ENCODE measurements at places on chromosomes 6 and 20. TPM values are rescaled to one million over a fixed set of nuclear protein-coding genes. Genes with fewer than 3 reads are reported as not detected.

DNA sequence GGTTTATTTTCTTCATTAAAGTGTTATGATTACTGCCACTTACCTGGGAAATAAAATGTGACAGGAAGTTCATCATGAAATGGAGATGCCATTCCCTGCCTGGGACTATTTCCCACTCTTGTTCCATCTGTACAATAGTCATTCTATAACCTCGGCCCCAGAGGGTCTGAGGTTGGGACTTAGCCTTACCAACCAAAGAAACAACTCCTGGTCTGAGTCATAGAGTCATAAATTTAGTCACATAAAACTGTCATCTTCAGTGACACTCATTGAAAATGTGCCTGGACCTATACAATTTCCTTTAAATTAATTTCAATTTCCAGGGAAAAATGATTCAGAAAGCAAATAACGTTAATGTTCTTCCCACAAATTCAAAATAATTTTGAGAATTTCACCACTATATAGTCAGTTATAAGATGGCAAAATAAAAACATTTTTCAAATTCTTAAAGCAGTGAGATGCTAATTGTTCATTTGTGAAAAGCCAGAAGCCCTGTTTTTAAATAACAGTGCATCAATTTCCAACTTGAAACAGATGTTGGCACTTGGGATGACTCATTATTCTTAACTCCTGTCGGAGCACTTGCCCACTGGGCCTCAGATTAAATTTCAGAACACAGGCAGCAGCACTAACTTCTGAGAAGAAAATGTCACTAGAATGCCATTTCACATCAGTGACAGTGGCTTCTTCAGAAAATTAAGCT is 201.2 kb upstream of the SMLR1 start:
- no peaks in the 10 kb centered on the region for H3K36me3 ChIP-seq
- H3K4me1 ChIP-seq = no peaks in the 10 kb centered on the region
- no peaks in the 10 kb centered on the region for H3K27me3 ChIP-seq
- H3K27ac ChIP-seq = no peak overlapping the region
- no peak for DNase-seq

DNA sequence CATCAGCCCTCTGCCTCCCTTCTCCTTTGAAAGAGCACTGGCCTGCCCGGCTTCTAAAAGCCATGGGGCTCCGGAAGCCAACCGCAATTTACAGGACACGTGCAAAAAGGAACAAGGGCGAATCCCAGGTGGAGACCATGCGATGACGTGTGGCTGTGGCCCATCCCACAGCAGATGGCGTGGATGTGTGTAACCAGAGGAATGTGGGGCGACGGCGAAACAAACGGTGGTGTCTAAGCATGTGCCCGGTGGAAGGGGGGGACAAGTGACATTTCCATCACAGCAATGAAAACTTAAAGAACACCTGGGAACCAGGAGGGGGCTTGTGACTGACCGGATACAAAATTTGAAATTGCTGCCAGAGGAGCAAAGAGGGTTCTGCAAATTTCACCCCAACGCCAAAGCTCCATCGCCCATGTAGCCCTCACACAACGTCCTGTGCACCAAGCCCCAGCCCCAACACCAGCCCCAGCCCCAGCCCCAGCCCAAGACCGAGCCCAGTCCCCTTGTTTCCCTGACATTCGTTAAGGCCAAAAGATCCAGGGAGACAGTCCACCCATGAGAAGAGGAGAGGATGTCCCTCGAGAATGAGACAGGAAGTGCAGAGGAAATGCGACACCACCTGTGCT is 159.7 kb upstream of the ZNF337 start:
- H3K27me3 ChIP-seq = peaks cover 27% of the 10 kb centered on the region
- DNase-seq = no peak
- H3K4me1 ChIP-seq = peaks cover 14% of the 10 kb centered on the region
- H3K36me3 ChIP-seq = no peaks in the 10 kb centered on the region

DNA sequence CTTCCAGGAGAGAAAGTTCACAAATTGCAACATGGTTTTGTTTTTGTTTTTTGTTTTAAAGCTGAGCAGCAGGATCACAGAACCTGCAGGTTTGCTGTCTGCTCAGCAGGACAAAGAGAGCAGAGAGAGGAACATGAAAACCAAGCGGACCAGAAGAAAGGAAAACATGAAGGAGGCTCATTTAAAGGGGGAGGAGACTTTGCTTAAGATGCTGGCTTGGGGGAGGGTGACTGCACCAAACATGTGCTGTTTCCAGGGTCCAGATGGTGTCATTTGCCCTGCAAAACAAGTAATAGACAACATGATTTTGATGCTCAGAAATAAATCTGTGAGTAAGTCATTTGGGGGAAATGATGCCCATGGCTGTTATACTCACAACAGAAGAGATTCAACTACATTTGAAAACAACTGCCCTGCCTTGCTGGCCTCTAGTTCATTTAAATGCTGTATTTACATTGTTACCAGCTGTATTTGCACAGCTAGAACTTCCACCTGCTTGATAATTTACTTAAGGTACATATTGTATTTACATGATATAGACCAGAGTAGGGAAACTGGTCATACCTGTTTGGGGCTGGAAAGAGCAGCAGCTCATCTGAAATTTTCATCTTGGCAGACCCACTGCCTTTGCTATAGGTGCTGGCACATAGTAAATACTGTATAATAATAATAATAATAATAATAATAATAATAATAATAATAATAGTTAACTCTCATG is 32.2 kb upstream of the CHD6 start:
- H3K4me3 ChIP-seq = no peak overlapping the region
- no peaks in the 10 kb centered on the region for H3K36me3 ChIP-seq
- H3K27me3 ChIP-seq = no peaks in the 10 kb centered on the region
- H3K27ac ChIP-seq = no peak overlapping the region
- no peak for DNase-seq
- H3K4me1 ChIP-seq = no peaks in the 10 kb centered on the region

DNA sequence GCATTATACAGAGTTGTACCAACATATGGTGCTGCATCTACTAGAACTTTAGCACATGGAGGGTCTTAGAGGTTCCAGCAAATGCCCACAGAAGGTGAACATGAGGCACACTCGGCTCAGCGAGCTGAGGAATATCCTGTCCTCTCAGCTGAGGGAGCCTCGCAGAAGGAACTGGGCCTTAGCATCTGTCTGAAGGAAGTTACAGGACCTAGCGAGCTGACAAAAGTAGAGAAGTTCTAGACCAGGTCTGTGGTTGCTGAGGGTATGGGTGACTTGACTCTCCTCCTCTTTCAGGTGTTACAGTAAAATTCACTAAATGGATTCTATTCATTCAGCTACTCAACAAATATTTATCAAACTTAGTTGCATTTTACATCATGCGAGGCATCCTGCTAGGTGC is 157.2 kb downstream of the ZDHHC14 start:
- H3K4me1 ChIP-seq = peaks cover 42% of the 10 kb centered on the region
- DNase-seq = no peak
- H3K36me3 ChIP-seq = no peaks in the 10 kb centered on the region
- no peak overlapping the region for H3K4me3 ChIP-seq
- H3K27ac ChIP-seq = no peak overlapping the region

GRCh38 chr6:43645613-43645964 is 753 bp downstream of the RSPH9 start:
- peak overlapping the region; percentile 50 for H3K4me3 ChIP-seq
- H3K4me1 ChIP-seq = peaks cover 4% of the 10 kb centered on the region
- H3K27ac ChIP-seq = no peak overlapping the region

DNA sequence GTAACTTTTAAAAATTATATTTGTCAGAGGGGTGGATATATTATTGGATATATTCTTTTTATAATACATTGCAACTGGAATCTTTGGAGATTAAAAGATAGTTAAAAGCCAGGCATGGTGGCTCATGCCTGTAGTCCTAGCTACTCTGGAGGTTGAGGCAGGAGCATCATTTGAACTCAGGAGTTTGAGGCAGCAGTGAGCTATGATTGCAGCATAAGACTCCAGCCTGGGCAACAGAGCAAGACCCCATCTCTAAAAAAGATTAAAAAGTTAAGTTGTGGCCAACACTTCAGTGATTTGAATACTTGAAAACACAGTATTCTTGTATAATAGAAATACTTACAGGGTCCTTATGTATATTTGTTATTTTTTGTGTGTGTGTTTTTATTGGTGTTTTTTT is 15.2 kb downstream of the MAPRE1 start:
- peaks cover 13% of the 10 kb centered on the region for H3K4me1 ChIP-seq
- DNase-seq = no peak

- no peak overlapping the region for H3K4me3 ChIP-seq
- no peaks in the 10 kb centered on the region for H3K27me3 ChIP-seq
- no peaks in the 10 kb centered on the region for H3K4me1 ChIP-seq
- no peaks in the 10 kb centered on the region for H3K36me3 ChIP-seq
- DNase-seq = no peak
Observed at GRCh38 chr20:57212534-57213276, 53.7 kb downstream of the BMP7 start.

DNA sequence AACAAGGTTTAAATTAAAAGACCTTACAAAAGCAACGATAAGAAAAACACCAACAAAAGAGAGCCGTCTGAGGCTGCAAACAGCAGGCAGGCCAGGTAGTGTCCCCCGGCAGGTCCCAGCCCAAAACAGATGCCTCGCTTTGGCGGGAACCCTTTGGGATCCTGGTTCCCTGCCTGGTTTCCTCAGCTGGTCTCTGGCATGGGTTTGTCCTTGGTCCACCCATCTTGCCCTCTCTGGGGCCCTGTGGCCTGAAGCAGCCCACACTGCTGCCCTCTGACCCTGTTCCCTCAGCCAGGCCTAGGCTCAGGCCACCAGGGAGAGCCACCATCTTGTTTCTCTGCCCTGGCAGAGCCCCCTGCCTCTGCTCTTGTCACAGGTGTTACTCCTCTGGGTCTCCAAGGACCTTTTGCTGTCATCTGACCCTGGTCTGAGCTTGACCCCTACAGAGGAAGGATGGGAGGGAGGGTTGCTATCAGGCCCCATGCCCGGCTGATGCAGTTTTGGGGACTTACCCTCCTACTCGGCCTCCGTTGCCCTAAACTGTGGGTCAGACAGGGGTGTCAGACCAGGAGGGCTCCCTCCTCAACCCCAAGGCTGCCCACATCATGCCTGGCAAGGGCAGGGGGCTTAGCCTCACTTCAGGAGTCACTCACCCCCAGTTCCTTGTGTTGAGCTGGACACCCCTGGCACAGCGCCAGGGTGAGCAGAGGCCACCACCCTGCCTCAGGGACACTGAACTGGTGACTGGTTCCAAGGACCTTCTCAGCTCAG is 30.6 kb upstream of the GRM4 start:
- no peaks in the 10 kb centered on the region for H3K4me1 ChIP-seq
- H3K36me3 ChIP-seq = no peaks in the 10 kb centered on the region
- no peak overlapping the region for H3K27ac ChIP-seq
- DNase-seq = no peak
- no peak overlapping the region for H3K4me3 ChIP-seq
- no peaks in the 10 kb centered on the region for H3K27me3 ChIP-seq

DNA sequence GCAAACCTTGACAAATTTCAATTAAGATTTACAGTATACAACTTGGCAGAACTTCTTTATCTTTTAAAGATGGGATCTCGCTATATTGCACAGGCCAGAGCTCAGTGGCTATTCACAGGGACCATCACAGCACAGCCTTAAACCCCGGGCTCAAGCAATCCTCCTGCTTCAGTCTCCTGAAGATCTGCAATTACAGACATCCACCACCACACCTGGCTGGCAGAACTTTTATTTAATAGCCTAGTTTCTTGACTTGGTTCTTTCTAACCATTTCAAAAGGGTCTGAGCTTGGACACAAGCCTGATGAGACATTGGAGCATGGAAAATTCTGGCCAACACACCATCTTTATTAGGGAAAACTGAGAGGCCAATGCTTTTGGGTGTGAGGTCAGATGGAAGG is 151.6 kb upstream of the KCNG1 start:
- no peaks in the 10 kb centered on the region for H3K4me1 ChIP-seq
- H3K27ac ChIP-seq = no peak overlapping the region
- H3K4me3 ChIP-seq = no peak overlapping the region
- H3K36me3 ChIP-seq = no peaks in the 10 kb centered on the region
- H3K27me3 ChIP-seq = no peaks in the 10 kb centered on the region
- DNase-seq = no peak

DNA sequence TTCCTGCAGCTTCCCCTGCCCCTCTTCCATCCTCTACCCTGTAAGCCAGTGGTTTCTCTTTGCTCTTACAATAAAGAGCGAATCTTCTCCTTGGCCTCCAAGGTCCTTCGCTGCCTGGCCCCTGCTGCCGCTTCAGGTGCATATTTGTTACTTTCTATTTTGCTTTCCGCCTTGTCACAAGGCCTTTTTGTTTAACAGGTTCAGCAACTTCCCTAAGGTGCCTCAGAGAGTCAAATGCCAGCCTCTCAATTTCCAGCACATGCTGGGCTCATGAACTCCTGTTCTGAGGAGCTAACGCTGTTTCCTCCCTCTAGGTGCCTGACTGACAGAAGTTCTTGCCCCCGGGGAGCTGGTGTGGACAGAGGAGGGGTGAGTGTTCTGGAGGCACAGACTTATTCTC is 42.4 kb upstream of the EPB41L1 start:
- H3K4me3 ChIP-seq = no peak overlapping the region
- H3K27ac ChIP-seq = no peak overlapping the region
- no peaks in the 10 kb centered on the region for H3K36me3 ChIP-seq
- DNase-seq = no peak
- H3K4me1 ChIP-seq = no peaks in the 10 kb centered on the region

GRCh38 chr6:453152-453551 is 61.6 kb downstream of the IRF4 start:
- peaks cover 3% of the 10 kb centered on the region for H3K4me1 ChIP-seq
- H3K27ac ChIP-seq = no peak overlapping the region
- no peaks in the 10 kb centered on the region for H3K36me3 ChIP-seq
- H3K4me3 ChIP-seq = no peak overlapping the region

DNA sequence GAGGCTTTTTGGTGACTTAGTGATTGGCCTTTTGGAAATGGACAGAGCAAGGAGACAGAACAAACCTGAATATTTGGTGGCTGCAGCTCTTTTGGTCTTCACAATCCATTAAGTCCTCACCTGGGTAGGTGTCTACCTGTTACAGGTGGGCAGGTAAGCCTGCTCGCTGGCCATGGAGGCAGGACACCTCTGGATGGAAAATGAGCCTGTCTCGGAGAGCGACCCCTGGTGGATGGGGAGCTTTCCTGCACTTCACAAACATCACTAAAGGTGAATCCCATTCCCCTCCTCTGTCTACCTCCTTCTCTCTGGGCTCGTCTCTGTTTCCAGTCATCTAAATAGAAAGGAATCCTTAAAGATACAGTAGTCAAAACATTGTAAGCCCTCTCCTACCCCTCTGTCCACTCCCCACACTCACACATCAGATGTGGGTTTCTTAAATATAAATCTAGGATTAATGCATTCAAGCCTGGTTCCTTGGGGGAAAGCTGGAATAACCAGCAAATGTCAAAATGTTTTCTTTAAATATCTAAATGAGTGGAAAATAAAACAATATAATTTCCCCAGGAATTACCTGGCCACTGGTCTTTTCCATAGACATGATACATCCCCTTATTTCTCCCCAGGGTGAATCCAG is 304.9 kb downstream of the CDH26 start:
- no peak overlapping the region for H3K4me3 ChIP-seq
- H3K27ac ChIP-seq = no peak overlapping the region
- H3K4me1 ChIP-seq = peaks cover 9% of the 10 kb centered on the region
- peak; percentile 57 for DNase-seq
- no peaks in the 10 kb centered on the region for H3K36me3 ChIP-seq

The LAMP5 gene
- total RNA-seq = not detected

The KIFC1 gene
- 52.7 TPM for total RNA-seq

The ZNF165 gene
- 1.9 TPM for total RNA-seq

The CDH4 gene
- total RNA-seq = not detected

Measured in CD8-positive, alpha-beta memory T cell (primary cell).